ENCODE measurements at places on chromosomes 3 and 15.

GRCh38 chr3:189841473-189842205 lies 210.4 kb downstream of the TP63 start:
- DNase-seq: no peak

- DNase-seq: no peak
Observed at GRCh38 chr3:155958676-155959075, 88.2 kb downstream of the GMPS start.

DNA sequence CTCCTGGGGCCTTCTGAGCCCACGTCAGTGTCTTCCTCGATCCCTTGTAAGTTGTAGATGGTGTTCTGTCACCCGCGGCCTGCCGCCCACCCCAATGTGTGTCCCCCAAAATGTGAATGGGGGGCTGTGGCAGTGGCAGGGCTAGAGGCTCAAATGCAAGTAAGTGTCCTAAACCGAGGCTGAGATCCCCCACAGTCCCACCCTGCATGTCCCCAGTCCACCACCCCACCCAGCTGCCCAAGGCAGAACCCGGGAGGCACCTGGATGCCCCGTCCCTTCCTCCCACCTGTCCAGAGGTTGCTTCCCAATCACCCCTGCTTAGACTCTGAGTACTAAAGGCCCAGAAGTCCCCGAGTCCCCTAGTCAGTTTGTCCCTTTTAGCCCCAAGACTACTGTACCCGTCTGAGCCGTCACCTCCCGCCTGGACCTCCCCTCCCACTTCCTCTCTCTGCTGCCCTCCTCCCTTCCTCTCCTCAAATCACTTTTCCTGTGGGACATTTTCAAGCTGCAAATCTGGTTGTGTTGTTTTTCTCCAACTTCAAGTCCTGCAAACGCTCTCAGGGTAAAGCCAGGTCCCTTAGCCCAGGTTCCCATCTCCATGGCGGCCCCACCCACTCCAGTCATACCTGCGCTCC lies 11.8 kb upstream of the PLXND1 start:
- no peak for DNase-seq

DNA sequence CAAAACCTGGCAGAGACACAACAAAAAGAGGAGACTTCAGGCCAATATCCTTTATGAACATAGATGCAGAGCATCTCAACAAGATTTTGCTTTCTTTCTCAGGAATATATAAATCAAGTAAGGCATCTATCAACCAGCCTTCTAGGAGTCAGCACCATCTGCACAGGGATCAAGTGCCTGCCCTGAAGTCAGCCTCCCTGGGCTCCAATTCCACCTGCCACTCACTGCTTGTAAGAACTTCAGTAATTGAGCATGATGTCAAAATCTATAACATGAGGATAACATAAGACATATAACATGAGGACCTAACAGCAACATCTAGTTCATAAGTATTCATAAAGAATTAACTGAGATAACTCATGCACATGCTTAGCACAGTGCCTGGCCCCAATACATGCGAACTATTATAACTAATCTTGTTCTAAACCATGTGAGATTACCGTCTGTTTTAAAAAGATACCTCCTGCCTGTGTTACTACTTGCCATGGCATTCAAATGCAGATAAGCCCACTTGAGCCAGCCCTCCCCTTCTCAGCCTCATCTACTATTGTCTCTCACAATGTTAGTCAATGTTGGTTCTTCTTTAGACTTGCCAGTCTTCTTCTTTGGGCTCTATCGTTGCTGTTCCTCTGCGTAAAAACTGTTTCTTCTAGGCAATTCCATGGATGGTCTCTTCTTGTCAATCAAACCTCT lies 91.6 kb downstream of the PLD1 start:
- DNase-seq: no peak

GRCh38 chr3:58036293-58037032 lies 28.2 kb downstream of the FLNB start:
- no peak for DNase-seq

DNA sequence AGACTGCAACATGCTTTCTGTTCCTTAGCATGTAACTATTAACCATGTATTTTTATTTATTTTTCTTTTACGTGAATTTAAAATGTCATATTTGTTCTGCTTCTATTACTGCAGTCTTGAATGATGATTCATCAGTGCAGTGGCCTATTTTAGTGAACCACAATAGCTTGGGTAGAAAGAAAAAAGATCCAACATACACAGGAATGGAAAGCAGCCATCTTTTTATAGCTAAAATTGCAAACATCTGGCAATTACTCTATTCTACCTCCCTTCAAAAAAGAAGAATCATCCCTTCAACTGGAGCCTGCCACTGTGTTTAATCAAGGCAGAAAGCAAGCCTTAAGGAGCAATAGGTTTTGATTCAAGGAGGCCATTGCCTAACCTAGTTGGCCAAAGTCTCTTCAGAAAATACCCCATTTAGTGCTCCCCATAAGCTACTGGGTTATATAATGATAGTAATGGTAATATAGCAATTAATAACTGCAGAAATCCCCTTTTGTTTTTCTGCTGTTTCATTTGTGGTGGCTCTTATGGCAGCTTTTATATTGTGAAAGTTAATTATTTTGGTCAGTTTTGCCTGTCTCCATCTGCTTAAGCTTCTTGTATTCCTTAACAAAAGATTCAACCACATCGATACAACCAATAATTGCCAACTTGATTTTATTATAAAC lies 267.3 kb downstream of the LPP start:
- DNase-seq: no peak

GRCh38 chr3:24937780-24938179 lies 443.1 kb upstream of the THRB start:
- no peak for DNase-seq

GRCh38 chr15:32029409-32029861 lies 880 bp upstream of the CHRNA7 start:
- peak; percentile 12 for DNase-seq

GRCh38 chr3:63450634-63451363 lies 172.7 kb downstream of the SYNPR start:
- DNase-seq: no peak

DNA sequence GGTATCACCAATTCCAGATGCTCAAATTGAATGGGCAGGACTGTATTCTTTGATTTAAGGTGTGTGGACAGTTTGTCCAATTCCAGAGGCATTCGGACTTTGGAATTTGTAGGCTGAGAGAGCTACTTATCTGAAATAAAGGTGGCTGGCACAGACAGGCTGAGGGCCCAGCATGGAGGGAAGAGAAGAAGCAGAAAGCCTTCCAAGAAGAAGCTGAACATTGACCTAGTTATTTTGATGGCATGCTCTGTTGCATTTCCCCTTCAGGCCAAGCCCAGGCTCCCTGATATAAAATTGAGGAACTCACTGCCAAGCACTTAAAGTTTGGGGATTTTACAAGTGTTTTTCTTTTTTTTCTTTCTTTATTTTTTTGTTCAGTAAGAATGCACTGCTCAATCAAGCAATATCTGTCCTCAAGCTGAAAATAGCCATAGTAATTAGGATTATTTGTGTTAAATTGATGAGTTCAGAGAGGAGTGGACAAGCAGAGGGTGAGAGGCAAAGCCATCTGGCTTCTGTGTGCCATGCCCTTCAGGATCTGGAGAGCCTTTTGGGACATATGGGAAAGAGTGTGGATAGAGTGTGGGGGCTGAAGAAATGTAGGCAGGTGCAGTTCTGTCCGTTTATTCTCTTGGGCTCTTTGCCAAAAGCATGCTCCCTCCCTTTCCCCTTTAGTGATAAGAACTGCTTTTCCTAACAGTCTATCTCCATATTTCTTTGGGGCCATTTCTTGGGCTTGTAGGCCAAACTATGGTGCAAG lies 148.9 kb downstream of the OXSM start:
- DNase-seq: no peak

GRCh38 chr15:79431636-79432344 lies at the start of gene MINAR1:
MINAR1 (plus strand) TSS chr15:79432336; CDS start chr15:79456148, 23,812 bp downstream.
- peak; percentile 51 for DNase-seq

DNA sequence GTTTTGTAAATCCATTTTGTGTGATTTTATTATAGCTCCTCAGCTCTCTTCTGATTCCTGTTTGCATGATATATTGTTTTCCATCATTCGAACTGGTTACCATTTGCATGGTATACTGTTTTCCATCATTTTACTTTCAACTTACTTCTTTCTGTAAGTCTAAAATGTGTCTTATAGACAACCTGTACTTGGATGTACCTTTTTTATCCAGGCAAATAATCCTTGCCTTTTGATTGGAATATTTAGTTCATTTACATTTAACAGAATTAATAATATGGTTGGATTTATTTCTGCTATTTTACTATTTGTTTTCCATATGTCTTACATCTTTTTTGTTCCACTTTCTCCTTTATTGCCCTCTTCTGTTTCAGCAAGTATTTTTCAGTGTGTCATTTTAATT lies 62.8 kb downstream of the CHD2 start:
- no peak for DNase-seq

DNA sequence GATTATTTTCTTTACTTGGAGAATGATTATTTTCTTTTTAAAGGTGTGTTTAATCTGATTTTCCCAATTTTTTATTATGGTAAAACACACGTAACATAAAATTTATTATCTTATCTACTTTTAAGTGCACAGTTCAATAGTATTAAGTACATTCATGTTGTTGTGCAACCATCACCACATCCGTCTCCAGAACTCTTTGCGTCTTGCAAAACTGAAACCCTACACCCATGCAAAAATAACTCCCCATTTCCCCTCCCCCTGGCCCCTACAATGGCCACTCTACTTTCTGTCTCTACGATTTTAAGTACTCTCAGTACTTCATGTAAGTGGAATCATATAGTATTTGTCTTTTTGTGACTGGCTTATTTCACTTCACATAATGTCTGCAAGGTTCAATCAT lies 230.7 kb downstream of the SATB1 start:
- DNase-seq: no peak

GRCh38 chr15:97708252-97708651 lies 252.3 kb upstream of the ARRDC4 start:
- DNase-seq: no peak

DNA sequence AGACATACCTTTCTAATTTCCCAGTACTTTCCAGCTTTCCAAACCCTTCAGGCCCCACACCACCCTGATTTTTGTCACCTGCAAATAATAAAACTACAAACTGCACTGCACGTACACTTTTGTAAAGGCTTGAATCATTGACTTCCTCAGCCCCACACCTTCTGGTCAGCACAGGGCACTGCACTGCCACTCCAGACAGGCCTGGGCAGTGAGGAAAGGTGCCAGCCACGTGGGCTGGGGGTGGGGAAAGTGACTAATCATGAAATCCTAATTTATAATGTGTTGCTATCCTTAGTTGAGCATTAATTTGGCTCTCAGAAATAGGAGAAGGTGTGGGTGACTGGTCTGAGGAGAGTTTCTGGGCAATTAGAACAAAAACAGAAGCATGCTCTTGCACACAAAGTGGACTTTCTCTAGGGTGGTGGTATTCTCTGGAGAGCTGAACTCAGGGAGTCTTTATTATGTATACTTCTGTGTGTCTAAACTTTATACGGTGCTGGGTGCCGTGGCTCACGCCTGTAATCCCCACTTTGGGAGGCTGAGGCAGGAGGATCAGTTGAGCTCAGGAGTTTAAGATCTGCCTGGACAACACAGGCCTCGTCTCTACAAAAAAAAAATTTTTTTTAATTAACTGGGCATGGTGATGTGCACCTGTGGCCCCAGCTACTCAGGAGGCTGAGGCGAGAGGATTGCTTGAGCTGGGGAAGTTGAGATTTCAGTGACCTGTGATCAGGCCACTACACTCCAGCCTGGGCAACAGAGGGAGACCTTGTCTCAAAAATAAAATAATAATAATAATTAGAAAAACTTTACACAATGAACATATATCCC lies 58.2 kb upstream of the FLNB start:
- no peak for DNase-seq

DNA sequence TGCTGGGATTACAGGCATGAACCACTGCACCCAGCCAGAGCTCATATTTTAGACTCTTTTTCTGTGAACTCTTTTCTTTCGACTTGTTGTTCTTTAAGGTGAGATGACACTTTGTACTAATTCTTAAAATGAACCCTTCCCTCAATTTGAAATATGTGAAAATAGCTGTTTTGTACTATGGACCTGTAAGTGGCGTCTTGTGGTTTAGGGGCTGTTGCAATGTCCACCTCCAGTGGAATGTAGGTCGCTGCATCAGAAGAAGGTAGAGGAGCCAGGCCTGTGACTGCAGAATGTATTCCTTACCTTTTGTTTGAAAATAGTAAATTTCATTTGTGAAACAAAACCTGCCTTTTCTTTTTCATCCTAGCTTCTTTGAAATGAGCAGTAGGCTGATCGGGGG lies 38.9 kb downstream of the FNDC3B start:
- DNase-seq: no peak

- no peak for DNase-seq
Observed at GRCh38 chr3:196775938-196776337, 36.3 kb downstream of the PAK2 start.

DNA sequence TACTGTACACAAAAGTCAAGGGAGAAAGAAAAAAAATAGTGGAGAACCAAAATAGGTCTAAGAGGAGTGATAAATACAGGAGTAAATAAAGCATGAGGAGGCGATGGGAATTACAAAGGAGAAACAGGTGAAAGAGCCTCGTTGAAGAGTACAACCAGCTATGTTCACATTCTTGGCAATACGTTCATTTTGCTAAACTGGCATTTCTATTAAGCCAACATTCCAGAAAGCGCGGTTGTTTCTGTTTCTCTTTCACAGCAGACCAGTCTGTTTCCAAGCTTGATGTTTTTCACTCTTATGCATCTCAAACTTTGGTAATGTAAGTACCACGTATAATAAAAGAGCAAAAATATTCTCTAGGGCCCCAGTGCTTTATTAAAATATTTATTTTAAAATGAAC lies 74.5 kb downstream of the NSUN3 start:
- no peak for DNase-seq

- no peak for DNase-seq
Observed at GRCh38 chr15:40399370-40399769, 6.2 kb upstream of the IVD start.

GRCh38 chr3:67637255-67637900 lies 17.0 kb downstream of the SUCLG2 start:
- no peak for DNase-seq

GRCh38 chr3:101081999-101082398 lies 88.8 kb upstream of the ABI3BP start:
- DNase-seq: no peak

DNA sequence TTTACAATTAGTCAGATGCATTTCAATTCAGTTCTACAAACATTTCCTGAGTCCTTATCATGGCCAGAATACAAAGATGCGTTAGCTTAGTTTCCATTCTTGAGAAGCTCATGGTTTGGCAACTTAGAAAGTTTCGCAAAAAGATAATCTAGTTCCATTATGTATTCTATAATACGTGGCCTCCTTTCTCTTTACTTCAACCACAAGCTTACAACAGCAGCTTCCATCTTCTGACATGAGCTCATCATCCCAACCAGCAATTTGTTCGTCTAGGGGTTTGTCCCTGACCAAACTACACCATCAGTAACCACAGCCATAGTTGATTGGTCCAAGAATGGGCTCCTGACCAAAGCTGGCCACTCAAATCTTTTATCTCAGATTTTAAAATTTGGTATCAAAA lies 267.6 kb upstream of the TBC1D5 start:
- DNase-seq: no peak
